ENCODE measurements at places on chromosomes 1 and 21. TPM values are rescaled to one million over a fixed set of nuclear protein-coding genes. Genes with fewer than 3 reads are reported as not detected.

GRCh38 chr1:192235127-192235526 lies 76.9 kb downstream of the RGS18 start:
- DNase-seq, result no peak

DNA sequence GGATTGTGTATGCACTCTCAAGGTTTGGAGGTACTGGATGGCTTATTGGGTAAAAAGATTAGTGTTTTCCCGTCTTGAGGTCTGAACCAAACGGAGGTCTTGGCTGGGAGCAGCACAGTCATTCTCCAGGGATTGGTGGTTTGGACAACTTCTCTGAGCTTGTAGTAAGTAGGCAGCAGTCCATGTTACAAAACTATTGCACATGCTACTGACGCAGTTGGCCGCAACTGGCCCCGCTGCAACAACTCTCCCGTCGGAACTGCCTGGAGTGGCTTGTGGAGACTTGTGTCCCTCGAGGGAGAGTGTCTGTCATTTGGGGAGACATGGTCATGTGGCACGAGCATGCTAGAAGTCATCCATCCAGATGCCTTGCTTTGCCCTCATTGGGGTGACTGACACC lies 276.0 kb downstream of the TM2D1 start:
- DNase-seq, result peak; percentile 100

DNA sequence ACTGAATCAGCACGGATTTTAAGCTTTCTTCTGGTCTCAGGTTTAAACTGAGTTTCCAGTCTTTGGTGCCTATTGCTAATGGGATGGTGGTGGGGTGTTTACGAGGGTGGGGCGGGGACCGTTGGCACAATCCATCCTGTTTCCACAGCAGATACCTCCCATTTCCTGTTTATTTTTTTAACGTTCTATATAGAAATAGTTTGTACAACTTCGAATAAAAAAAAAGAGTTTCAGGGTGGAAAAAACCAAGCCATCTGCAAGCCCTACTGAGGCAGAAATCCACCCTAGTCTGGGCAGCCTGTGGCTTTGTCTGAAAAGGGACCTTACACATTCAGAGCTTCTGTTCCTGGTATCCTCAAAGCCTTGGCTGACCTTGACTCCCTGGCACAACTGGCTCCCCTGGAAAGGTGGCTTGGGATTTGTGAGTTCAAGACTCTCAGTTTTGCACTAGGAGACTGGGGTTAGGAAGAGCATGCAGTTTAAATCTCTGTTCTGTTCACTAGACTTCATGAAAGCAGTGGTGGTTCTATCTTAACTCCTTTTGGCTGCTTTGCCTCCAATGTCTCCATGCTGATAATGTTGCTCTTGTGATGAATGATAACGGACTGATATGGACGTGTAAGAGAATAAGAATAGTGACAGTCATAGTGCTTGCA lies 46.7 kb downstream of the VANGL2 start:
- DNase-seq, result no peak

DNA sequence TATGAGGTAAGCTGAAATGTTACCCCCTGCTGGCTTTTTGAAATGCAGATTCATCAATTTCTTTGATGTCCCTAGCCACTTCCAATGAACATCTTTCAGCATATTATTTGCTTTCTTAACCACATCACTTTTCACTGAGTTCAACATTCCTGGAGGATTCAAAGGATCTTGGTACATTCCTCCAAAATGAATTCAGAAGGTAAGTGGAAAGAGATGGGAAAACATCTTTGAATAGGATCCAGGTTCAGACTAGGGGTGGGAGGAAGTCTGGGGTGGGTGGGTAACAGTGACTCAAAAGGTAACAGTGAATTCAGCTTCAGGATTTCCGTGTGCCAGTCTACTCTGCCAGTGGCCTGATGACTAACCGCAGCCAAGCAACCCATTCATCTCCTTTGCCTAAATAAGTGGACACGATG lies 180.7 kb downstream of the ZC3H11B start:
- no peak for DNase-seq

- DNase-seq, result peak; percentile 94
These were observed 86.2 kb downstream of the NGF start for GRCh38 chr1:115251856-115252255.

- peak; percentile 39 for DNase-seq
These were observed 328.5 kb upstream of the RUNX1 start for GRCh38 chr21:35377505-35378090.

GRCh38 chr1:9376886-9377333 lies 84.2 kb downstream of the SPSB1 start:
- DNase-seq, result peak; percentile 92

GRCh38 chr1:34900775-34901502 lies 28.5 kb downstream of the DLGAP3 start:
- DNase-seq, result no peak

DNA sequence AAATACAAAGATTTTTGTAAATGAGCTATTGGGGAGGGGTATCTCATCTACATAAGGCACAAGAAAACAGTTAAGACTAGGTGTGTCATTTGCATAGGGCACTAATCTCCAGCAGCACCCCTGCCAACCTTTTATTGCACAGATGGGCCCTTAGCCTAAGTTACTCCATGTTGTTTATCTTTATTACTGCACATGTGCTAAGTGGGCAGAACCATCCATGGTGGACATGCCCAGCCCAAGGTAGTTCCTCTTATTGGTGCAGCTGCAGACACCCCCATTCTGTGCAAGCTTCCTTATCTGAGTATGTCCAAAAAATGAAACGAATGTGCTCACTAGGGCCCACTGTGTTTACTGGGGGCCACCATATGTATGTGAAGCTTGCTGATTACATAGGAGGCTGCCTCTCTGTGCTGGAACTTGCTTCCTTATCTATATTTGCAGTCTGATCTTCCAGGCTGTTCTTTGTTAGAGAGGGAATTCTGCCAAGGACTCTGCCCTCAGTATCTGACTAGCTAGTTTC lies 77.3 kb upstream of the NEK7 start:
- peak; percentile 37 for DNase-seq

DNA sequence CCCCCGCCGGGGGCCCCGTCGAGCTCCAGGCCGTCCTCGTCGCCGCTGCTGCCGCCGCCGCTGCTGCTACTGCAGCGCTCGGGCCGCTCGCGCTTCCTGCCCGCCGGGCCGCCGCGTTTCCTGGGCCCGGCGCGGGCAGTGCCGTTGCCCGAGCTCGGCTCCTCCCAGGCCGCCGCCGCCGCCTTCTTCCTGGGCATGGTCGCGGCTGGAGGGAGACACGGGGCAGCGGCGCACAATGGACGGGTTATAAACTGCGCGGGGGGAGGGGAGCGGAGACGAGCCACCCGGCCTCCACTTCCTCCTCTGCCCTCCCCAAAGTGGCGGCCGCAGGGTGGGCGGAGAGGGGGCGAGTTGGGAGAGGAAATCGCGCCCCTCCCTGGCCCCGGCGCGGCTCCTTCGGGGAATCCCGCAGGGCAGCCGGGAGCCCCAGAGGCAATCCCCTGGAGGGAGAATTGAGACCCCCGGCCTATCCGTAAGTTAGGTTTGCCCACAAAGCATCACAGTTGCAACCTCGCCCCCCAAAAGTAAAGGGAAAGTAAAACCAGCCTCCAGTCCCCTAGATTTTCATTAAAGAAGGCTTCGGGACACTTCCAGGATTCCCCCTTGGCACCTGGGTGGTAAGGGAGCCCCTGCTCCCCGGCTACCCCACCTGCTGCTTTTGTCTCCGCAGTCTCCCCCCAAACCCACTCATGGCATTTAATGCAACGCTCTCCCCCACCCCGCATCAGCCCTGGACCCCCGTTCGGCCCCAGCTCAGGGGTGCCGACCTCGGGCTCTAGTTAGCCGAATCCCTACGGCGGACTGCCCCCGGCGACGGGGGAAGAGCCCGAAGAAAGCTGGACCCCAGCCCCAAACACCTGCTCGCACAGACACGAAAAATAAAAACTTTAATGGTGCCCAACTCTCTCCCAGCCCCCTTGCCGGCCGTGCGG lies 893 bp downstream of the RCC2 start:
- no peak for DNase-seq

DNA sequence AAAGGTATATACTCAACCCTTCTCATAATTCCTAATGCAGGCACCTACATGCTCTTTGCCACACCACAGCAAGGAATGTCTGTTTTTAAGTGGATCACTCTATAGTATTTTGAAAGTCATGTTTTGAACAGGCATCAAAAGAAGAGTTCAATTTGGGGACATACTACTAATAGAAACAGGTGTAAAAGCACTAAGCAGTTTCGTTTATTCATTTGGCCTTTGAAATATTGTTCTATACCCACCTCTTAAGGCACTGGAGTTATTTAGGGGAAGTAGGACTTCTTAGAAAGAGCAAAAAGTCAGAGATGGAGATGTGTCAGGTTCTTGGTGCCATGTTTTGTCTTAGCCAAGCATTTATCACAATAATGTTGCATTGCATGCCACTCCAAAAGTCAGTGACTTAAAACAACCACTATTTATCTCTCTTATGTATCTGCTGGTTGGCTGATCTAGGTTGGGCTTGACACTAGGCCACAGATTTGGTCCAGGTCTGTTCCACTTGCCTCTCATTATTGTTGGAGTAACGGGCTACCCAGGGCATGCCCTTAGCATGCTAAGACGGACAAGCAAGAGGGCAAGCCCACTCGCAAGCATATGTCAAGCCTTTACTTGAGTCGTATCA lies 107.5 kb downstream of the RGL1 start:
- no peak for DNase-seq

- DNase-seq, result peak; percentile 72
These were observed 10.8 kb upstream of the ANGPTL7 start for GRCh38 chr1:11178021-11179015.

DNA sequence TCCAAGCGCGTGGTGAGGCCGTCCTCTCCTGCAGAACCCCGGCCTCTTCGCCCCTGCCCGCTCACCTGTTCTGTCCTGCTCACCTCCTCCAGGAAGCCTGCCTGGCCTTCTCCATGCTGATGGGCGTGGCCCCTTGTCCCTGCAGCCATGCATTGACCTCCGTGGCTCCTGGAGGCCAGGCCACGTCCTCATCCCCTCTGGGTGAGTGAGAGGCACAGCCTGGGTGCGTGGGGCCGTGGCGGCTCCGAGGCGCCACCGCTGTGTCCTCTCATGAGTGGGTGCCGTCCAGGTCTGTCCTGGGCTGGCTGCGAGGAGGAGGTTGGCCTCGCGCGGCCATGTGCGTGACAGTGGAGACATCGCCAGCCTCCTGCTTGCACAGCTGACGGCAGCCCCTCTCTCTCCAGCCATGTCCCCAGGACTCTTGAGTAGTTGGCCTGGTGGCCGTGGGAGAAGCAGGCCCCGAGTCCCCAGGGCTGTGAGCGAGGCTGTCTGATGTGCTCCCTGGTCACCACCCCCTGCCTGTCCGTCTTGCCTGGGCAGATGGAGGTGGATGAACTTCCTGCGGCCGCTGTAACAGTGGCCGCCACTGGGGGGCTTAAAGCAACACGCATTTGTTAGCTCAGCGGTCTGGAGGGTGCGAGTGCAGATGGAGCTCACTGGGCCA lies 58.1 kb downstream of the PRKCZ start:
- peak; percentile 37 for DNase-seq

DNA sequence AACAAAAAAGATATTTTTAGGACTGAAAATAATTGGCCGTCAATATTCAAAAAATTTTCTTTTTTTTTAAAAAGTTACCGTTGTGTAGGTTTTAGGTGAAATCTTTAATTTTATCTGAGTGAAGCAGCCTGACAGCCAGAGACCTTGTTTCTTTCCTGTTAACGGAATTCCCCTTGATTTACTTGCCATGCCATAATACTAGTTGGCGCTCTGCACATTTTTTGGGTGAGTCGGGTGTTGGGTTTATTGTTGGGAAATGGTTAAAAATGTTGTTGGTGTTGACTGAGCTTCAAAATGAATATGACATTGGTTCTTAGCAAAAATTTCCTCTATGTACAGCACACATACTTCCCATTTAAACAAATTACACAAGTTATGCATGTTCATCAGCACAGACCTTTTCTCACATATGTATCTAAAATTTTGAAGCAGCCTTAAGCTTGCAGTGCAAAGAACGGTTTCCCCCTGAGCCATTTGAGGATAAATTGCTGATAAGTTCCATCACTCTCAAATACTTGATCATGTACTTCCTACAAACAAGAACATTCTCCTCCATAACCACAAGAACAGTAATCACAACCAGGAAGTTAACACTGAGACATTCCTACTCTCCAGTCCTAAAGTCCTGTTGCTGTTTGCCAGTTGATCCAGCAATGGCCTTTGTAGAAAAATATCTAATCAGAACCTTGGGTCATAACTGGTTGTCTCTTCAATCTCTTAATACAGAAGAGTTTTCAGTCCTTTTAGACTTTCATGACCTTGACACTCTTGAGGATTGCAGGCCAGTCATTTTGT lies 34.2 kb downstream of the CAMTA1 start:
- peak; percentile 24 for DNase-seq

DNA sequence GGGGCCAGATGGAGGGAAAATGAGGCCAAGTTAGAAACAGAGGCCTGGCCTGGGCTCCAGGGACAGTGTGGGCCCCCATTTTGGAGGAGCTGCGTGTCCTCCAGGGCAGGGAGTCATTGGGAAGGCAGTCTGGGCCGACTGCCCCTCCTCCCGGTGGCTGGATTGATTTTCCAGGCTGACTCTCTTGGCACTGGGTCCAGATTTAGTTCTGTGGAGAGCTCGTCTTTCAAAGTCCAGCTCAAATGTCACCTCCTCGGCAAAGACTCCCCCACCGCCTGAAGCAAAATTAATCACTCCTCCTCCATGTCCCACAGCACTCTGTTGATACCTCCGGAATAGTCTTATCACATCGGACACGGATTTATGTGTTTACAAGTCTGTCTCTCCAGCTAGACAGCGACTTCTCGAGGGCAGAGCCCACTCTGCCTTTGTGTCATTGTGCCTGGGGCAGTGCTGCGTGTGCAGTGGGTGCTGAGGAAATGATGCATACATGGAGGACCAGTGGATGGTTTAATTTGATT lies 175.1 kb downstream of the CAMTA1 start:
- peak; percentile 21 for DNase-seq

DNA sequence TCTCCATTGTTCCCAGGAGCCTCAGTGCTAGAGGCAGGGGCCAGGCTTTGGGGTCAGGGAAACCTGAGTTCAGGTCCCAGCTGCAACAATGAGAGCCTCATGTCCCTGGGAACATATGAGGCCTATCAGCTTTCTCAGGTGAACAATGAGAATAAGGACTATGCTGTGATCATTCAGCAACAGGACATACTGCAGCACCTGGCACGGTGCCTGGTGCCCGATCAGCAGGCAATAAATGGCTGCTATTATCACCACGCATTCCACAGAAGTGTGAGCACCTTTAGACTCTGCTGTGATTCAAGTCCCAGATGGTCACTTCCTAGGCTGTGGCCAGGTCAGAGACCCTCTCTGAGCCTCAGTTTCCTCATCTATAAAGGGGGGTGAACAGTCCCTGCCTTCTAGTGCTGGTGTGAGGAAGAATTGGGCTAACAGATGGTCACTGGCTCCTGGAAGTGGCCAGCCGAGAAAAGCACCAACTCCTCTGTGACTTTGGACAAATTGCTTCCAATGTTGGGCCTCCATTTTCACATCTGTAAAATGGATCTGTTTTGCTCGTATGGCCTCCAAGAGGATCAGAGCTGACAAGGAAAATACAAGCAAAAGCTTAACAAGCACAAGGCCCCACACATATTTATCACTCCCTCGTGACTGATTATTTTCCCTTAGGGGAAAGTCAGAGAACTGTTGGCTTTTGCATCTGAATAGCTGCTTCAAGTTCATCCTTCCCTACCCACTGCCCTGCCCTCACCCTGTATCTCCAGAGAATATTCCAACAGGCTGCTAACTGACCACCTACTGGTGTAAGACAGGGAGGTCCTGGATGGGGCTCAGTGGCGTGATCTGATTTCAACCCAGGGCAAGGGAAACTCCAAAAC lies 1.1 kb downstream of the SLC5A9 start:
- no peak for DNase-seq

PLEKHG5 gene
- total RNA-seq, result 5.1 TPM

LDLRAD1 gene
- not detected for total RNA-seq

IKBKE gene
- total RNA-seq, result 11.5 TPM

MEX3A gene
- total RNA-seq, result 0.90 TPM
